NCI-H2227 treated with DMSO at 0.1 percent for 48 hours (cell line): ENCODE measurements at places on chromosomes 1 and 21.

- DNase-seq = peak; percentile 65
Observed at GRCh38 chr1:110460253-110461220, 9.6 kb downstream of the PROK1 start.

DNA sequence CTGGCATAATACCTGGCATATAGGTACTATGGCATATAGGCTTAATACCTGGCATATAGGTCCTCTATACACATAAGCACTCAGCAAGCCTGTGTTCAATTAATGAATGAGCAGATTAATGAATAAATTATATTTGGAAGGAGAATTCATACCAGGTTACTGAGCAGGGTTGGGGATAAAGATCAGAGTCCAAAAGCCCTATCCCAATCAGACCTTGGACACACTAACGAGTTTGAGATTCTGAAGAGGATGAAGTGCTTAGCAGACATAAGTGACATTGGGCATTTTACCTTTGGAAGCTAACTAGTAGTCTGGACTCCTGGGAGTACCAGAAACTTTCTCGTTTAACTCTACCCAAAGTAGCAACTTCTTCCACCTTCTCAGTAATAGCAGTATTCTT, 63.3 kb upstream of the ARHGAP29 start:
- DNase-seq = no peak

- DNase-seq = peak; percentile 12
Observed at GRCh38 chr1:220879076-220879508, at the start of gene HLX. TSS of gene HLX (plus strand) at chr1:220879443. CDS start at chr1:220879858, 415 bp downstream.

- no peak for DNase-seq
Observed at GRCh38 chr1:210132582-210132981, 100.0 kb upstream of the SERTAD4 start.

- no peak for DNase-seq
Observed at GRCh38 chr1:22827666-22828483, 117.2 kb downstream of the EPHB2 start.

DNA sequence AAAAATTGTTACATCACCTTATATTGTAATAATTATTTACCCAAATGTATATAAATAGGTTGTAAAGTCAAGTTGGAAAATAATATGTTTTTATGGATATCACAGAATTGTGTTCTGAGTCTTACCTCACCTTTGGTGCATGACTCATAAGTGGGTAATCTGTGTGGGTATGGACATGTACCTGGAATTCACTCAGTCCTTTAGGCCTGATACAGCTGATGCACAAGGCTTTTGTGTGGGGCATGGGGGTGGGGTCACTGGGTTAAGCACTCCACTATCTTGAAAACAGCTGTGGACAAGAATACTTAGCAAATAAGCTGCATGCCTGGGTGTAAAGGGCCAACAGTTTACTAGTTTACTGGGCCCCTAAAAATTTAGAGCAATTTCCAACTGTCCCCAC, 34.4 kb downstream of the INKA2 start:
- DNase-seq = no peak

DNA sequence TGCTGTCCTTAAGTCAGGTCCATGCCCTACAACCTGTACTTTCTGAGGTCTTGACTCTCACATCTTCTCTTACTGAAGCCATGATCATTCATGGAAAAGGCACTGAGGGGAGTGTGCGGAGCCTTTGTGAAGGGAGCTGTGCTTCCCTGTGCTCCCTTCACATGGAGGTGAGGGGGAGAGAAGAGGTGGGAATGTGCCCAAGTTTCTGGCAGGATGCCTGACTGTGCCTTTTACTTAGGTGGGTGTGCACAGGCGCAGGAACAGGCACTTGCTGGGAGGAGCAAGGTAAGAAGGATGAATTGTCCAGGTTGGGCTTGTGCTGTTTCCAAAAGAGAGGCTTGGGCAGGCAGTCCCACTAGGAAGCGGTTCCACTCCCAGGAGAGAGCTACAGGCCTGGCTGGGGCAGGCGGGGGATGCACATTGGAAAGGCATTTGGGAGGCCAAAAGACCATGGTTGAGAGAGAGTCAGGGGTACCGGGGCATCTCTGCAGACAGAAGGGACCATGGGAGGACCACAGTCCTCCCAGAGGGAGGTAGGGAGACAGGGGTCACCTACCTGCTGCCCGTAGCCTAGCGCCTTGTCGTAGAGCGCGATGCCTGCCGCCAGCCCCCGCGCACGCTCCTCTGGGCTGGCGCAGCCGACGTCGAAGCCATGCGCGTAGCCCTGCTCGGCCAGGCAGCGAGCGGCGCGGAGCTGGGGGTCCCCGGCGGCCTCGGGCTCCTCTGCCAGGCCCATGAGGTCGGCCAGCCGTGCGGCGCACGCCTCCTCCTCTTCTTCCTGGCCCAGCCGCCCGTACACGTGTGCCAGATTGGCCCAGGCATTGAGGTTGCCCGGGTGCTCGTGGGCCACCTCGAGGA, 853 bp downstream of the TTC22 start:
- no peak for DNase-seq

GRCh38 chr21:34514576-34515115, 2.6 kb upstream of the KCNE1 start:
- DNase-seq = no peak

DNA sequence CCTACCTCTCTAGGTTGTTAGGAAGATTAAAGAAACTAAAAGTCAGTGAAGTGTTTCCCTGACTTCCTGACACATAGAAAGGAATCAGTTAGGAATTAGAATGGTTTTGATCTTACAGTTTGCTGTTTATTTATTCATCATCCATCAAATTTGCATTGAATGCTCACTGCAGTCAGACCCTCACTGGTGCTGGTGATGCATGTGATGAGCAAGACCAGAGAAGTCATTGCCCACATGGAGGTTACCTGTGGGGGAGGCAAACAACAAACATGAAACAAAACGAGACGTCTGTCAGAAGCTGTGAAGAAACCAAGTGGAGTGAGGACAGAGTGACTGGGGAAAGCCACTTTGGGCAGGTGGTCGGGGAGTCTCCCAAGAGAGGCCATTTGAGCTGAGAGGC, 6.4 kb downstream of the CTPS1 start:
- DNase-seq = no peak

- no peak for DNase-seq
Observed at GRCh38 chr1:40806731-40807695, 23.4 kb downstream of the KCNQ4 start.
